ENCODE measurements at places on chromosomes 6 and 20. TPM values are rescaled to one million over a fixed set of nuclear protein-coding genes. Genes with fewer than 3 reads are reported as not detected.

The WFDC8 gene
- not detected for polyA plus RNA-seq

The SLC22A7 gene
- not detected for polyA plus RNA-seq

The LGSN gene
- not detected for polyA plus RNA-seq

The KCNK15 gene
- polyA plus RNA-seq = not detected

The GABRR2 gene
- polyA plus RNA-seq = not detected

The MAS1 gene
- not detected for polyA plus RNA-seq

The CST9L gene
- not detected for polyA plus RNA-seq

The OR2H2 gene
- polyA plus RNA-seq = not detected

The TNNC2 gene
- 0.69 TPM for polyA plus RNA-seq

The CAGE1 gene
- not detected for polyA plus RNA-seq

The ME1 gene
- polyA plus RNA-seq = not detected

The CCDC170 gene
- polyA plus RNA-seq = not detected

The TSBP1 gene
- polyA plus RNA-seq = not detected

The DPM1 gene
- polyA plus RNA-seq = 63.0 TPM

The LIME1 gene
- polyA plus RNA-seq = 9.4 TPM

The ZMYND8 gene
- 8.7 TPM for polyA plus RNA-seq

The TRAPPC3L gene
- polyA plus RNA-seq = not detected

Measured in naive B cell (primary cell).